Immature natural killer cell (primary cell): ENCODE measurements at places on chromosomes 16 and 17. TPM values are rescaled to one million over a fixed set of nuclear protein-coding genes. Genes with fewer than 3 reads are reported as not detected.

Gene FOXN1
- polyA plus RNA-seq: not detected

Gene CDK5R1
- 5.8 TPM for polyA plus RNA-seq

Gene MPP2
- not detected for polyA plus RNA-seq

- H3K36me3 ChIP-seq: no peaks in the 10 kb centered on the region
- no peak for DNase-seq
- no peak overlapping the region for H3K27ac ChIP-seq
- no peaks in the 10 kb centered on the region for H3K27me3 ChIP-seq
- no peak overlapping the region for H3K4me3 ChIP-seq
- H3K4me1 ChIP-seq: no peaks in the 10 kb centered on the region
Observed at GRCh38 chr17:53191878-53192277, 630.8 kb upstream of the KIF2B start.

GRCh38 chr16:24950275-24950674 lies 64.9 kb downstream of the ARHGAP17 start:
- H3K4me3 ChIP-seq: no peak overlapping the region
- peaks cover 2% of the 10 kb centered on the region for H3K27me3 ChIP-seq
- peaks cover 16% of the 10 kb centered on the region for H3K36me3 ChIP-seq

GRCh38 chr16:8801701-8802100 lies 4.1 kb downstream of the PMM2 start:
- H3K27ac ChIP-seq: no peak overlapping the region
- peaks cover 7% of the 10 kb centered on the region for H3K27me3 ChIP-seq
- H3K4me3 ChIP-seq: no peak overlapping the region
- peaks cover 25% of the 10 kb centered on the region for H3K4me1 ChIP-seq
- no peak for DNase-seq

- H3K27me3 ChIP-seq: peaks cover 8% of the 10 kb centered on the region
- H3K4me3 ChIP-seq: no peak overlapping the region
- DNase-seq: no peak
Observed at GRCh38 chr16:48580925-48581500, 29.0 kb downstream of the N4BP1 start.

GRCh38 chr17:81387100-81388090 lies 7.9 kb upstream of the BAHCC1 start:
- no peaks in the 10 kb centered on the region for H3K36me3 ChIP-seq
- peak overlapping the region; percentile 82 for H3K27ac ChIP-seq
- H3K4me3 ChIP-seq: peak overlapping the region; percentile 82
- peaks cover 27% of the 10 kb centered on the region for H3K27me3 ChIP-seq
- peaks cover 11% of the 10 kb centered on the region for H3K4me1 ChIP-seq

DNA sequence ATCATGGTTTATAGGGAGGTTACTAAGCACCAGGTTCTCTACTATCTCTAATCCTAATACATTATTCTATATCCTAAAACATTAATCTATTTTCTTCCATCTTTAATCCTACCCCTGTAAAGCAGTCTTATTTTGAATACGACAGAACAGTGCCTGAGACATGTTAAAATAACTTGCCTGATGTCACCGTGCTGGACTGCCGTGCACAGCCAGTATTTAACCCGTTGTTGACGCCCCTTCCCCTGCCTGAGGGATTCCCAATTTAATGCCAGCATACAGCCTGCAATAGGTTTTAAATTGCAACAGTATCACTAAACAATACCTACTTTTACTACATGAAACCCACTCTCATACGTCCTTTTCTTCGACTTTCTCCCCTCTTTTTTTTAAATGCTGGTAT lies 133.3 kb downstream of the PARN start:
- peaks cover 4% of the 10 kb centered on the region for H3K27me3 ChIP-seq
- no peak overlapping the region for H3K4me3 ChIP-seq
- peaks cover 61% of the 10 kb centered on the region for H3K4me1 ChIP-seq
- peaks cover 4% of the 10 kb centered on the region for H3K36me3 ChIP-seq

DNA sequence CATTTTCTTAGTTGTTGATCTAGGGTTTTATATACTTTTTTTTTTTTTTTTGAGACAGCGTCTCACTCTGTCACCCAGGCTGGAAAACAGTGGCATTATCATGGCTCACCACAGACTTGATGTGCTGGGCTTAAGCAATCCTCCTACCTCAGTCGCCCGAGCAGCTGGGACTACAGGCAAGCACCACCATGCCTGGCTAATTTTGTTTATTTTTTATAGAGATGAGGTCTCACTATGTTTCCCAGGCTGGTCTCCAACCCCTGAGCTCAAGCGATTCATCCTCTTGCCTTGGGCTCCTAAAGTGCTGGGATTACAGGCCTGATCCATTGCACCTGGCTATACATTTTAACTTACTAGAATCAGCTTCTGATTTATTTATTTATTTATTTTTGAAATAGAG lies 34.2 kb upstream of the ATP2A3 start:
- peaks cover 12% of the 10 kb centered on the region for H3K27me3 ChIP-seq
- no peak overlapping the region for H3K27ac ChIP-seq
- no peaks in the 10 kb centered on the region for H3K4me1 ChIP-seq

DNA sequence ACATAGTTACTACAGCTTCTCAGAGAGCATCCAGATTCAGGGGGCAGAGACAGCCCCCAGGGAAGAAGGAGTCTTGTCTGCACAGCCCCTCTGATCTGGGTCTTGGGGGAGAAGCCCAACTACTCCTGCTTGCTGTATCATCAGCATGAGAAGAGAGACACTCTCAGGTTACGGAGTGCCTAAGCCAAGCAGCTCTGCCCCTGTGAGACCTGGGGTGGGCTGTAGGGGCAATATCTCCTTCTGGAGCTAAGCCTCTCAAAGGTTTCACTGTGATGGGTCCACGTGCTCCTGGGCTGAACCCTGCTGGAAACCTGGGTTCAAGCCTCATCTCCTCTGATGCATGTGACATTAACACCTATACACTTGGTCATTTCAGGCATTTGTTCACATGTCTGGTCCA lies 123.2 kb downstream of the CPPED1 start:
- H3K27me3 ChIP-seq: no peaks in the 10 kb centered on the region
- H3K4me1 ChIP-seq: no peaks in the 10 kb centered on the region
- DNase-seq: no peak
- H3K4me3 ChIP-seq: no peak overlapping the region
- no peak overlapping the region for H3K27ac ChIP-seq
